Peyer's patch (tissue), 4 donors: ENCODE measurements at places on chromosomes 5 and 9. TPM values are rescaled to one million over a fixed set of nuclear protein-coding genes. Genes with fewer than 3 reads are reported as not detected.

Gene LTC4S
- total RNA-seq: 3.6 TPM

DNA sequence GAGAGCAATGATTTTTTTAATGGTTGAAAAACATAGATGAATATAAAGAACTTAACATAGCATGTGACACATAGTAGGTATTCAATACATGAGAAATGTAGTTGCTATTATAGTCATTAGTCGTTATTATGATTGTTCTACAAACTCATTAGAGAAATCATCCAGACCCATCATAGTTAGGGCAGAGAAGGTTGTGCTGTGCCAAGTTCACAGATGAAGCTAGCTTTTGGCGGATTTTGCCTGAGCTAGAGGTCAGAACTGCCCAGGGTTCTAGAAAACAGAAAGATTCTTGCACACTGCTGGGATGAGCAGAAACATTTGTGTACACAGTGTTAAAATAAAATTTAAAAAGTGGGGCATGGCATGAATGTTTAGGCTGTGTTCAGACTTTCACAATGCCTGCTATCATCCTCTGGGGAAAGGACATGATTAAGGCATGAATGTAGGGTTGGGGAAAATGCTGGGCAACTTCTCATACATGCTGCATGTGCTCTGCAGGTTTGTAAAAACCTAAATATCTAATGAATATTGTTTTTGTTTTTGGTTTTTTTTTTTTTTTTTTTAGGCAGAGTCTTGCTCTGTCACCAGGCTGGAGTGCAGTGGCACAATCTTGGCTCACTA is 33.3 kb upstream of the RAD23B start:
- H3K4me1 ChIP-seq: no peaks in the 10 kb centered on the region
- H3K4me3 ChIP-seq: no peak overlapping the region
- H3K27ac ChIP-seq: no peak overlapping the region
- no peaks in the 10 kb centered on the region for H3K27me3 ChIP-seq
- no peak for DNase-seq

DNA sequence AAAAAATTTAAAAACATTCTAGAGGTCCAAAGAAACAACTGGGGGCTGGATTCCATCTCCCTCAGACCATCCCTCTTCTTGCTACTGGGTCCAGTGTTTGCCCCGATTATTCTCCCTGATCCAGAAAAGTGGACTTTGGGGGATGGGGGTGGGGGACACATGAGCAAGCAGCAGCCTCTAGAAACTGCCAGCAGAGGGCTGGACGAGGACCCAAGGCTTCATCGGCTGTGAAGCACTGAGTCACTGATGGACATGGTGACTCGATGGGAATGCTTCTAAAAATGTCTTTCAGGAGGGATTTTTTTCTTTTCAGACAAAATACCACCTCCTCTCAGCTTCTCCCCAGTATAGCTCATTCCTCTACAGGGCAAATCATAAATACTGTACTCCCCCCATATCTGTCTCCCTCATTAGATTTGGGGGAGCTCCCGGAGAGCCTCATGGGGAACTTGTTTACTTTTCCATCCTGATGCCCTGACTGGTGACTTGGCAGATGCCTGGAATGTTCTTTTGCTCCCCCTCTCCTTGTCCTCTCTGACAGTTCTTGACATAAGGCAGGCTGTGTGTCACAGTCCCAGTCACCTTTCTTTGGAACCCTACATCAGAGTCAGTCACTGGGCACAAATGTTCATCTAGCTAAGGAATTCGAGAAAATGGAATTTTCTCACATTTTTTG is 67.2 kb upstream of the STC2 start:
- H3K4me1 ChIP-seq: no peaks in the 10 kb centered on the region
- no peaks in the 10 kb centered on the region for H3K36me3 ChIP-seq
- no peak overlapping the region for H3K4me3 ChIP-seq
- no peak for DNase-seq

Gene SIT1
- total RNA-seq: not detected

Gene ADAMTS2
- total RNA-seq: 10.6 TPM

DNA sequence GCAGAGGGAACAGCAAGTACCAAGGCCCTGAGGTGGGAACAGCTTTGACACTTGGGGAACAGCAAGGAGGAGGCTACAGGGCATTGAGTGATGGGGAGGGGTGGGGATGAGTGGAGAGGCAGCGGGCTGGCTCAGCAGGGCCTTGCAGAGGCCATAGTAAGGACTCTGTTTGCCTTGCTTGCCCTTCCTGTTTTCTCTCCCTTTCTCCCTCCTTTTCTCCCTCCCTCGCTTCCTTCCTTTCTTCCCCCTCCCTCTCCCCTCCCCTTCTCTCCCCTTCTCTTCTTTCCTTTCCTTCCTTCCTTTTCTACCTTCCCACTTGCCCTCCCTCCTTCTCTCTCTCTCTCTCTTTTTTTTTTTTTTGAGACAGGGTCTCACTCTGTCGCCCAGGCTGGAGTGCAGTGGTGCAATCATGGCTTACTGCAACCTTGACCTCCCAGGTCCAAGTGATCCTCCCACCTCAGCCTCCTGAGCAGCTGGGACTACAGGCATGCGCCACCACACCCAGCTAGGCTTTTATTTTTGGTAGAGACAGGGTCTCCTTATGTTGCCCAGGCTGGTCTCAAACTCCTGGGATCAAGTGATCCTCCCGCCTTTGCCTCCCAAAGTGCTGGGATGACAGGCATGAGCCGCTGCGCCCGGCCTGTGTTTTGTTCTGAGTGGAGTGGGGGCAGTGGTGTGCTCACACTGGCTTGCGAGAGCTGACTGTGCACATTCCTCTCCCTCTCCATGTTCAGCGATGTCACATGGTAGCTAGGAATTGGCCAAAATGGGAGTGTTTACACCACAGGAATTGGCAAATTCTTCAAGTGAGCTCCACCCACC is 17.1 kb downstream of the IER5L start:
- no peak overlapping the region for H3K27ac ChIP-seq
- no peak overlapping the region for H3K4me3 ChIP-seq
- no peaks in the 10 kb centered on the region for H3K36me3 ChIP-seq
- H3K4me1 ChIP-seq: no peaks in the 10 kb centered on the region

Gene IL4
- total RNA-seq: not detected

DNA sequence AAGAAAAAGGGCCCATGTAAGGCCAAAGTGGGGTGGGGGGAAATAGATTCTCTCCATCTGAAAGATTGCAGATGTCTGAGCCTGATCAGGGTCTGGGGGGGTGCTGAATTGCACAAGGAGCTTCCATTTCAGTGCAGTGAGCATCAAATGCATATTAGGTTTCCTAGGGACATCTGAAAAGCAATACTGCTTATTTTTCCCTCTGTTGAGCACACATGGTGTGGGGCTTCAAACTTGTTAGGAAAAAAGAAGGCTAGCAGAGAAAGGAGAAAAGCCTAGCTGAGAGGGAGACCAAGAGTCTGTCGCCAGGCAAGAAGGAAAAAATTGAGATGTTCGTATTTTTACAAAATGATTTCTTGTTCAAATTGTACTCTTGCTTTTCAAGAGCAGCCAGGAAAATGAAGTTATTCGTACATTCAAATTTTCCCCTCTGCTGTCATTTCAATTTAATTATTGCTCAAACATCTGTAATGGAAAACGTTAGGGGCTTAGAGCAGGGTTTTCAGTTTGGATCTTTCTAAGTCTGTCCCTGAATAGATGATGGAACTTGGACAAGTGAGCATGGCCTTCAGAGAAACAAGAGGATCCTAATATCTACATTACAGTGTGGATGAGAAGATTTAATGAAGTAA is 191.9 kb upstream of the GAS1 start:
- no peak overlapping the region for H3K4me3 ChIP-seq
- no peaks in the 10 kb centered on the region for H3K4me1 ChIP-seq
- H3K27ac ChIP-seq: no peak overlapping the region
- DNase-seq: no peak

- no peaks in the 10 kb centered on the region for H3K36me3 ChIP-seq
- no peaks in the 10 kb centered on the region for H3K4me1 ChIP-seq
- peak overlapping the region; percentile 57 for H3K4me3 ChIP-seq
- H3K27ac ChIP-seq: no peak overlapping the region
- H3K27me3 ChIP-seq: no peaks in the 10 kb centered on the region
- peak; percentile 80 for DNase-seq
These were observed 56.2 kb downstream of the ACER2 start for GRCh38 chr9:19464764-19465585.

Gene FGF1
- total RNA-seq: not detected

- no peaks in the 10 kb centered on the region for H3K36me3 ChIP-seq
- H3K27ac ChIP-seq: no peak overlapping the region
- no peak for DNase-seq
- H3K4me3 ChIP-seq: no peak overlapping the region
These were observed 67.3 kb upstream of the CDH10 start for GRCh38 chr5:24712047-24712446.

Gene PCDHGA5
- total RNA-seq: 1.8 TPM

DNA sequence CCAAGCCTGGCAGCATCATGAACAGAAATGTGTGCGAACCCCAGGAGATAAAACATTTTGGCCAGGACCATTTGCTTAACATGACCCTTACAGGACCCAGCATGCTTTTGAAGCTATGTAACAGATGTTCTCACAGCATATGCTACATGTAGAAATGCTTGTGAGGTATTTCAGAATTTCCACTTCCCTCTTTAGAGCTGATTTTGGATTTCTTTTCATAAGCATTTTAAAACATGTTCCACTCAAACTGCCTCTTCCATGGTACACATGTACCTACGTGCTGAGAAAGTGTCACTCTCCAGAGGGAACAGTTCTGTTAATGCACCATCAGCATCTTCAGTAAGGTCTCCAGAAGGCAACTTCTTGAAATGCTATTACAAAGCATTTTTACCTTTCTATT is 15.7 kb upstream of the TSSK1B start:
- DNase-seq: no peak
- H3K4me1 ChIP-seq: no peaks in the 10 kb centered on the region
- H3K27me3 ChIP-seq: no peaks in the 10 kb centered on the region
- no peak overlapping the region for H3K27ac ChIP-seq

DNA sequence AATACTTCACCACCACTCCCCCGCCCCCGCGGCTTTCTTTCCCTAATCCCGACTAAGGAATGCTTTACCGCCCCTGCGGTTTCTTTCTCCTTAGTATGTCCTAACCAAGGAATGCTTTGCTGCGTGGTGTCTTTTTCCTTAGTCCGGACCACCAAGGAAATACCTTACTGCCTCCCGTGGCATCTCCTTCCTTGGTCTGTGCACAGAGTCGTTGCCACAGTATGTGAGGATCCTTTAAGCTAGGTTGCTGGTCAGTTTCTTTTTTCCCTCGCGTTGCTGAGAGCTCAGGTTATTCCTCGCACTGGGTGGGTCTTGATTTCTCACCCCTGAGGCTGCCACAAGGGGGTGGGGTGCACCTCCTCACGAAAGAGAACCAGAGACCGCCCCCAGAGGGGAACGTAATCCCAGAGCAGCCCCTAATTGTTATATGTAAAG is 309.4 kb downstream of the NR3C1 start:
- no peaks in the 10 kb centered on the region for H3K4me1 ChIP-seq
- no peaks in the 10 kb centered on the region for H3K27me3 ChIP-seq
- H3K27ac ChIP-seq: no peak overlapping the region
- no peaks in the 10 kb centered on the region for H3K36me3 ChIP-seq

- H3K36me3 ChIP-seq: no peaks in the 10 kb centered on the region
- peak overlapping the region; percentile 98 for H3K27ac ChIP-seq
- no peak for DNase-seq
- H3K4me1 ChIP-seq: no peaks in the 10 kb centered on the region
These were observed 812 bp downstream of the CETN3 start for GRCh38 chr5:90408571-90409317.

Gene SOHLH1
- total RNA-seq: not detected

Gene PLPPR1
- total RNA-seq: 0.54 TPM

DNA sequence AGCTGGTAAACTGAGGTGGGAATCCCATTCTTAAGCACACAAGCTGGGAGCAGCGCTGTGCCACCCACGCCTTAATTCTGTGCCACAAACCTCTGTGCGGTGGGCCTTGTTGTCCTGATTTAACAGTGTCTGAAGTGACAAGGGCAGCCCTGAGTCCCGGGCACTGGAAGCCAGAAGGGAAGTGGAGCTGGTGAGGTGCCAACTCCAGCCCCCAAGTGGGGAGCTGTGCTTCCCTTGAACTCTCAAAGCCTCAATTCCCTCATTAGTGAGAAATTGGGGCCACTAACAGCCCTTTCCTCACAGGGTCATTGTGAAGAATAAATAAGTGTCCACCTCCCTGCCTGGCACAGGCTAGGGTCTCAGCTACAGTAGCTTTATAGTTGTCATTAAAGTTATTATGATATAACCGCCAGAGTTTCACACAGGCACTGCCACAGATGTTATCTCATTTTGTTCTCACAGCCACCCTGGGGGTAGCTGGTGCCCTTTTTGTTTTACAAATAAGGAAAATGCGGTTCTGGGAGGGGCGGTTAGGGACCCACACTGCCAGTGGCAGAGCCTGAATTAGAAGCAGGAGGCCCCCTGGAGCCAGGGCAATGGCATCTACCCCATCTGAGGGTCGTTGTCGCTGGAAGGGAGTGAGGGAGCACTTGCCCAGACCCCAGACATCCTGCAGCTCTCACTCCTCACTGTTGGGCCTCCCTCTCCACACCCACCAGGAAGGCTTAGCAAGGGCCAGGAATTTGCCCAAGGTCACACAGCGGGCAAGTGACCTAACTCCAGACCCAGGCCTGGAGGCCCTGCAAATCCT is 2.1 kb upstream of the TLX3 start:
- no peak overlapping the region for H3K4me3 ChIP-seq
- H3K27me3 ChIP-seq: peaks cover 3% of the 10 kb centered on the region
- no peak overlapping the region for H3K27ac ChIP-seq
- H3K4me1 ChIP-seq: no peaks in the 10 kb centered on the region
